A549 (cell line): ENCODE measurements at places on chromosomes 13 and 19.

GRCh38 chr19:33071887-33072286 is 7.2 kb upstream of the RHPN2 start:
- no peak for DNase-seq

GRCh38 chr19:58570770-58571574 is 2.2 kb downstream of the MZF1 start:
- DNase-seq = no peak

DNA sequence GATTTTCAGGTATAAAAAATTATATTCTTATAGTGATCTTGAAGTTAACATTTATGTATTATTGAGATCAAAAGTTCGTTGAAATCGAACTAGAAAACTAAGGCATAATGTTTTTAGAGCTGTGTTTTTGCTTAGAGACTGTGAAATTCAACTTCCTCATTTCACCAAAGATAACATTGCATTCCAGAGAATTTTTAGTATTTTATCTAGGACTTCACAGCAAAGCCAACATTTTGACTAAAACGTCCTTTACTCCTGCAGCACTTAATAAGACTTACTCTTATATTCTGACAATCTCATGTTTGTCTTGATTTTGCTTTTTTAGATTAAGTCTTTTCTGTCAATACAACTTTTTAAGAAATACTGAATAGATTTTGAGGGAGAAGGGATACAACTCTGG is 4.7 kb downstream of the KCTD4 start:
- no peak for DNase-seq

DNA sequence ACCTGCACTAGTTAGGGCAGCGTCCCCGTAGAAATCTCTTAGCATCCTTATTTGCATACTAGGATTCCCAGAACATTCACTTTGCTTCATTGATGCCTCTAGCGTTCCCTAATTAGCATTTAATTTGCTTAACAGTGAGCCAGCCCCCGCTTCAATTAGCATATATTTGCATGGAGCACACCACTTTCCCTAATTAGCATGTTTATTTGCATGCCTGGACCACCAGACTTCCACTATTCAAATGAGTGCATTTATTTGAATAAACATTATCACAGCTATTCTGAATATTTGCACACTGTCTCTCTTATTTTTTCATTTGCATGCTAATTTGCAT is 69.6 kb downstream of the RYR1 start:
- no peak for DNase-seq

- DNase-seq = no peak
Measured at GRCh38 chr13:46896341-46897137, at the start of gene HTR2A. TSS of gene HTR2A (minus strand) at chr13:46897053. CDS start at chr13:46895906, 1,147 bp downstream.
